NCI-H2171 treated with DMSO at 0.1 percent for 48 hours (cell line): ENCODE measurements at places on chromosomes 1 and 21.

GRCh38 chr1:193104502-193104906, 710 bp downstream of the GLRX2 start:
- DNase-seq: no peak

DNA sequence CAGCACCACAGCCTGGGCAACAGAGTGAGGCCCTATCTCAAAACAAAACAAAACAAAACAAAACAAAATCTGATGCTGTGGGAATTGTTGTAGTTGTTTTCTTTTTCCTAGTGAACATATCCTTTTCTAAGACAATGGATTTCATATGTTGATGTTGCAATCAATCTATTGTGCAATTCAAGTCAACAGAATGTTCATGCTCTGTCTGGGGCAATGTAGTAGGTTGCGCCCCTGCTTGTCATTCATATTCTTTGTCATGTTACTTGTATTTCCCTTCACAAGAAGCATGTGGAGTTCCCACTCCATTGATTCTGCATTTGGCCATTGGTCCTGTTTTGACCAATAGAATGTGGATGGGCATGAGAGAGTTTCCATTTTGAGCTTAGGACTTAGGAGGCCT, 223.9 kb downstream of the DUSP10 start:
- no peak for DNase-seq

GRCh38 chr1:54409156-54410142, 3.3 kb upstream of the SSBP3 start:
- peak; percentile 56 for DNase-seq

- DNase-seq: no peak
These were observed 200.9 kb downstream of the RPS6KC1 start for GRCh38 chr1:213251972-213252371.

GRCh38 chr1:84410328-84411095, 12.2 kb downstream of the DNASE2B start:
- DNase-seq: no peak

DNA sequence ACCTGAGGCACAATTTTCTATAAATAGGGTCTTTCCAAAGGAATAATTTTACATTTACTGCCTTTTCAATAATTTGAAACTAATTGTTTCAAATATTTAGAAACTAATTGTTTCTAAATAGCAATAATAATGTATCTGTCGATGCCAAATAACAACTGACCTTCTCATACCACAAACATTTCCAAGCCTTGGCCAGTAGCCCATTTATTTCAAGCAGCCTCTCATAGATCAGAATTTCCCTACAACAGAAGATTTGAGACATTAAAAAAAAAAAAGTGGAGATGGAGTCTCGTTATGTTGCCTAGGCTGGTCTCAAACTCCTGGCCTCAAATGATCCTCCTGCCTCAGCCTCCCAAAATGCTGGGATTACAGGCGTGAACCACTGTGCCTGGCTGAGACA, 2.1 kb upstream of the GFI1 start:
- no peak for DNase-seq

DNA sequence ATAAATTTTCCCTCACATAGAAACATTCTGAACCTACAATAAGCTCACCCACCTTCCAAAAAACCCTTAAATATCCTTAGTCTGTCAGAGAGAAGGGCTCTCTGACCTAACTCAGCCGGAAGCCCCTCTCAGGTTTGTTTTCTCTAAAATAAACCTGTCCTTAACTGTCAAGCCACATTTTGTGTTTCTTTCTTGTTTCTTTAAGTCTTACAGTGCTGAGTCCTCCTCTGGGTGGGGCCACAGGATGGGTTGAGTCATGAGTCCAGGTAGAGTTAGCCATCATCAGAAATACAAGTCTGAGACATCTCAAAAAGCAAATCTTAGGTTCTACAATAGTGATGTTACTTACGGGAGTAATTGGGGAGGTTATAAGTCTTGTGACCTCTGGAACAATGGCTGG, 26.4 kb upstream of the SLC2A5 start:
- DNase-seq: no peak

DNA sequence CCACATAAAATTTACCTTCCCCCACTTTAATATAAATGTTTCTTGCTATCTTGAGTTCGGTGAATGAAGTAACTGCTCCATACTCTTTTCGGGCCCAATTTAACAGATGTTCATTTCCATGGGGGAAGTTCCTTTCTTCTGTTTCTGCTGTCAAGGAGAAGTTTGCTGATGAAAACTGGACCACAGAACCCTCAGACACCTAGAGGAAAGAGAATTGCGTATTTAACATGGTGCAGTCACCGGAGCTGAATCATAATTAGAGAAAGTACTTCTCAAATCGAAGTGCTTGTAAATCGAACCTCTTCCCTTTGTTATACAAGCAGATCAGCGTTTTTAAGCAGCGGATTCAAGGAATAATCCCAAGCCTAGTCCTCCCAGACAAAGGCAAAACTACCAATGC, 151.2 kb downstream of the TGFBR3 start:
- no peak for DNase-seq

DNA sequence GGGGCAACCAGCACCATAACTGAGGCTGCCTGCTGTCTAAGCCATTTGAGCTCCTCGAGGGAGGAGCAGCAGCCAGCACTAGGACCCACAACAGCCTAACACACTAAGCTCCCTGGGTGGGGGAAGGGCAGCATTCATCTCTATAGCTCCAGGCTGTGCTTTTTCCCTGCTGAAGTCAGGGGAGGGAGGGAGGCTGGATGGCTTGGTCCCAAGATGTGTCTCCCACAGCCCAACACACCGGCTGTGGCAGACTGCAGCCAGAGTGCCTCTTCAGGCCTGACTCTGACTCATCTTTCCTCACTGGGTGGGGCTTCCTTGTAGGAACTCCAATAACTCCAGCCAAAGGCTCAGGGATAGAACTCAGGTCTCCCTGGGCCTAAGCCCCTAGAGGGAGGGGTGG, 296.3 kb downstream of the PRDM2 start:
- DNase-seq: no peak

DNA sequence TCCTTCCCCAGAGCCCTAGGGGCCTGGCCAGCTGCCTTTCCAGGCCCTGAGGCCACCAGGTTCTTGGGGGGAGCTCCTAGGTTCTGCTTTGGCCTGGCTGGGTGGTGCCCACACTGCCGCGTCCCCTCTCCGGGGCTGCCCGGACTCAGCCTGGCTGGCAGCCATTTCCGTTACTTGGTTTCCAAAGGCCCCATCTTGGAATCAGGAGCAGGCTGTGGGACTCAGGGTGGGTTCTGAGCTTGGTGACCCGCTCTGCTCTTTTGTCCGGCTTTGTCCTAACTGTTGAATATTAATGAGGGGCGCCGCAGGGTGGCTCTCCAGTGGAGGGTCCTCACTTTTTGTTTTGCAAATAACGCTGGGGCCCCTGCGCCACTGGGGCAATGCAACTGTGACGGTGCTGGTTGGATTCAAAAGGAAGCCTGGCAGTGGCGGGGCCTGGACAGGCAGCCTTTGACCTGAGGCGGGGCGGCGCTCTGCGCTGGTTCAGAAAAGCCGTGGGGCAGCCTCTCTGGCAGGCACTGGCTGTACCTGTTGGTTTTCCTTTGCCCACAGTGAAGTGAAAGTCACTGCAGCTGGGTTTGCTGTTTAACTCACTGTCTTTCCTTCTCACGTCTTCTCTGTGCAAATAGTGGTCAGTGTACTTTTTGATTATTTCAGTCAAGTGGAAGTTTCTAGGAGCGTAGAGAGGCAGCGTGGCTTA, 20.2 kb downstream of the SKI start:
- DNase-seq: no peak
